Left colon (tissue), 2 donors: ENCODE measurements at places on chromosomes 5 and 9.

DNA sequence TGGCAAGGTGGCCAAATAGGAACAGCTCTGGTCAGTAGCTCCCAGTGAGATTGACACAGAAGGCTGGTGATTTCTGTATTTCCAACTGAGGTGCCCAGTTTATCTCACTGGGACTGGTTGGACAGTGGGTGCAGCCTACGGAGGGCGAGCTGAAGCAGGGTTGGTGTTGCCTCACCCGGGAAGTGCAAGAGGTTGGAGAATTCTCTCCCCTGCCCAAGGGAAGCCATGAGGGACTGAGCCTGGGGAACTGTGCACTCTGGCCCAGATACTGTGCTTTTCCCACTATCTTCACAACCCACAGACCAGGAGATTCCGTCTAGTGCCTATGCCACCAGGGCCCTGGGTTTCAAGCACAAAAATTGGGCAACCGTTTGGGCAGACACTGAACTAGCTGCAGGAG lies 61.0 kb downstream of the TNFSF8 start:
- DNase-seq: no peak

DNA sequence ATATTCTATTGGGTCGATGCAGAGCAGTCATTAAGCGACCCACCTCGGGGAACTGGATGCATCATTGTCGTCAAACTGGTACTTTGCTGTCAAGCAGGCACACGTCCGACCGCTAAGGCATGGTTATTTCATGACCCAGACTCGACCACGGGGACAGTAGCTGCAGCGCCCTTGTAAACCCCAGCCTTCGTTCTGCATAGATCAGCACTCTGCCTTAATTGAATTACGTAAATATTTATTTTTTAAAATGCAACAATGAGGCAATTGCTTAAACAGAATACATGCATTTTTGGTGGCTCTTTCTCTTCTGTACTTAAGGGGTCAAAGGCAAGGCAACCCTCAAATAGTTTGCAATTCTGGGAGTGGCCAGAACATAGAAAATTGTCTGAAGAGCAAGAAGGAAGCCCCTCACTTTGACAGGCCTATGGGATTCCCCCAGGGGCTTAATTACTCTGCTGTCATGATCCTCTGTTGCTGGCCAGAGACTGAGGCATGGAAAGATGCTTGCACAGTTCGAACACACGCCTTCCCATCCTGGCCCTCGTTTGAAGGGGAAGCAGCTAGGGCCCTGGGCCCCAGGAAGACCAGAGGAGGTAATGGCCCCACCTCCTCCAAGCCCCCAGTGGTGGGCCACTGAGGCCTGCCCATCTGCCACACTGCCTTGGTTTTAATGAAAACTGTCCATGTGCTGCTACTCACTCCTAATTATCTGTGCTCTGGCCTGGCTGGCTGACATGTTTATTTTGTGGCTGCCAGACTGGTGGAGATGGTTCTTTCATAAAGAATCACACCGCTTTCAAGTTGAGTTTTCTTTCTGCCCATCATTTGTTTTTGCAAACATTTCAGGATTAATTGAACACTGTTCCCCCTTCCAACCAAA lies 169.7 kb upstream of the MAST4 start:
- no peak for DNase-seq

- DNase-seq: no peak
These were observed 45.0 kb upstream of the CDKN2B start for GRCh38 chr9:22054076-22054475.

DNA sequence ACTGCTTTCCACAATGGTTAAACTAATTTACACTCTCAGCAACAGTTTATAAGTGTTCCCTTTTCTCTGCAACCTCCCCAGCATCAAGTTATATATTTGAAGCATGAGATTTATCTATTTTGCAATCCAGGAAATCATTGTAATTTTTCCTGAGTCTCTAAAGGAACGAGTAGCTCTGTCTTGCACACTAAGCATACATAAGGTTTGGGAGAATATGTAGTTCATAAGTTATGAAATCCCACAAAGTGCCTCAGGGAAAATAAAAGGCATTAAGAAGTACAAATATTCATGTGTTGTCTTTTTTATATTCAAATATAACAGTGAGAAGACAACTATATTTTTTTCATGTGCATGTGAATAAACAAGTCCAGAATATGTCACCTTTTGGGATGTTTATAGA lies 377.1 kb upstream of the RORB start:
- no peak for DNase-seq

DNA sequence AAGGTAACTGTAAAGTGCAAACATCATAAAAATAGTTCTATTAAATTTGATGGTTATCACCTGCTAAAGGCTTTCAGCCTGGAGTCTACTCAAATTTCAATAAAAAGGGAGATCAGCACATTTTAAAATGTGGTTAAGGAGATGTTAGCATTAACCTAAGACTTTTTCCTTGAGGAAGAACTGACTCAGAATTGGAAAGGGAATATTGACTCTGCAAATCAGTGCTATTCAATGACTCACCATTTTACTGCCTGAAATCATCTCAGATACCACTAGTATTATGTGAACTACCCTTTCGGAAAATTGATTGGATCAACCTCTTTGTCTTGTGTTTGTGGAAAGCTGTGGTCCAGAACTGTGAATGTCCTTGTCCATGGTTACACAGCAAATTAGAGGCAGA lies 113.3 kb downstream of the ADRB2 start:
- no peak for DNase-seq

- DNase-seq: no peak
These were observed 105.9 kb upstream of the IER5L start for GRCh38 chr9:129283705-129284606.

DNA sequence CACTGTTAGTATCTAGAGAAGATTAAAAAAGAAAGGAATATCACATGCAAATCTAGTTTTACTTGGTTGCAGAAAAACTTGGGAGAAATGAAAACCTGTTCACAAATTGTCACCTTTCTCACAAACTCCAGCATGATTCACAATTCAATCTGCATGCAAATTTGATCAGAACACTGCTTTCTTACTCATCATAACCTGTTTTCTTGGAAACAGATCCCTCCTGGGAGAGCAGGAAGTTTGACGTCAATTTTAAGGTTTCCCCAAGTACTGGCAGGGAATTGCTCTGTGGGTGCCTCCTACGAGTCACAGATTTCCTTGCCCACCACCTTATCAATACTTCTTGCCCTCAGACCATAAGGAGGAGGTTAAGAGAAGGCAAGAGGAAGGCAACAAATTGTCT lies 30.2 kb upstream of the HTR4 start:
- no peak for DNase-seq

GRCh38 chr5:113100981-113101380 lies 124.4 kb downstream of the DCP2 start:
- no peak for DNase-seq

- DNase-seq: no peak
These were observed 23.0 kb upstream of the CEP72 start for GRCh38 chr5:589173-589572.

DNA sequence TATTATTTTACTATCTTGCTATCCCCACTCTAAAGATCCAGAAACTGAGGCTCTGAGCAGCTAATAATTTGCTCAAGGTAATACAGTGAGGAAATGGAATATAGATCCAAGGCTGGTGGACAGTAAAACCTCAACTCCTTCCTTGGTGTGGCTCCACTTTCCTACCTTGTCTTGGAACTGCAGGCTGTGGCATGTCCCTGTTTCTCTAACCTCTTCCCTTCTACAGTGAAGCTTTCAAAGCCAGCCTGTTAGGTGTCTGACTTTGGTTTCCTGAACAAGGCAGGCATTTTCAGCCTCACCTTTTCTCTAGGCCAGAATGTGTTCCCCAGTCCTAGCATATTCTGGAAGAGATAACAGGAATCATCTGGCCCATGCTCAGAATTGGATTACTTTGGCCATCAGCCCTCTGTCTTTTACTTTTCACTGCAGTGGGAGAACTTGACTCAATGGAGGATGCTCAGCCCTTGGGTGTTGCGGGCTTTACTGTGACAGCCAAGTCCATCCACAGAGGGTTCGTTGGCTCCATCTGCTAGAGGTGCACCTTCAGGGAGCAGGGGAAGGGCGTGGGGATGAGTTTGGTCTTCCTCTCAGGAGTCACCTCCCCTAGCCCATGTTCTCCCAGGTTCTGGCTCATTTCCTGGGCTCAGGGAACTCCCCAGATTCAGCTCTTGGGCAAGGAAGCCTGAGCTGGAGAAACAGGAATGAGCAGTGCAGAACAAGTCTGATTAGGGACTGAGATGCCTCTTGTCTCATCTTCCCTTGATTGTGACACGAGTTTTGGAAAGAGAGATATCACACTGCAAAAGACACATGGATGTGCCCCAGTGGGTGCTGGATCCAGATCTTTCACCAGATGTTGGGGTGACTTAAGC lies 1.1 kb downstream of the NIPAL4 start:
- DNase-seq: no peak

GRCh38 chr5:170361116-170361515 lies 28.1 kb downstream of the KCNMB1 start:
- no peak for DNase-seq

GRCh38 chr9:78575771-78576170 lies 278.8 kb downstream of the PSAT1 start:
- DNase-seq: no peak

- no peak for DNase-seq
These were observed 323.5 kb downstream of the LRRC70 start for GRCh38 chr5:62902126-62902525.

DNA sequence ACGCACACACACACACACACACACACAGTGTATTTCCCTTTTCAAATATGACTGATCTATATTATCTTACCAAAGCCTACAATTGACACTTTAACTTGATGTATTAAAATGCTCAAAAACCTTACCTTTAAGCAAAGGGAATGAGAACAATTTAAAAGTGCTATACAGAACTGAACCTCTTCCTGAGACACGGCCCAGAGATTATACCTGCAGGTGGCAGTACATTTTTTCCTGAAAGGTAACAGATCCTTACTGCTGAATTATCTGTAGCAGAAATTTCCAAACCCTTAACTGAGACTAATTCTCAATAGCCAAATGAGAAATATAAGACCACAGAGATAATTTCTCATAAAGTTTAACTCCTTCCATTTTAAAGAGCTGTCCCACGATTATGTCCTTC lies 91.1 kb downstream of the MYO10 start:
- no peak for DNase-seq

DNA sequence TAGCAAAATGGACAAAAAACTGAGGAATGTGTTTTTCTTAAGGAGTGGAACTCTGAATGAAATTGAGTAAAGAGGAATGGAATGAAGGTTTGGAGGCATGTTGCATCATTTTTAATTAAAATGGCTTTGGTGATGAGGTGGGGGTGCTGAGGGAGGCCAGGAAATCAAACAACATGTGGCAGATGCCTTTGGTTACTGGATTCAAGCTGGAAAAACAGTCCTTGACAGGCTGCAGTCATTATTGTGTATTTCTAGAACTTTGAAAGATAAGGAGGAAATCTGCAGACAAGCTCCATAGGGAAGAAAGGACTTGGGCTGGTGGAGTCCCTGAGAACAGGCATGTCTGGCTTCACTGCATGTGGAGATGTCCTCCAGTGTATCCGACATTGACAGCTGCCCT lies 203.5 kb upstream of the HAPLN1 start:
- DNase-seq: no peak

DNA sequence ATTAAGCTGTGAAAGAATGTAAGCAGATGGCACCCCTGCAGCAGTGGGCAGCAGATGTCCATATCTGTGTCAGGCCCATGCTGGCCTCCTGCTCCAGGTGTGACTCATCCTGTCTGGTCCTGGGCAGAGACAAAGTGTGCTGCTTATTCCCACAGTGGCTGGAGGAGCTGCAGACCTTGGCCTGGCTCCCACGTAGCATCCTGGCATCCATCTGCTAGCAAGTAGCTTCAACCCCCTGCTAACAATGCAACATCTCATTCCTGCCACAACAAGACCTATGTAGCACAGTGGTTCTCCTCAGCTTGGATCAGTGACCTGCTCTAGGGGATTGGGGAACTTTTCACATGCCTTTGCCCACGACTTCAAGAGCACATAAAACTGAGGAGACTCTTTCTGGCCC lies 126.4 kb upstream of the SLC12A2 start:
- peak; percentile 78 for DNase-seq

- peak; percentile 36 for DNase-seq
These were observed 518 bp downstream of the ZDHHC12 start for GRCh38 chr9:128723352-128723865.

- DNase-seq: peak; percentile 16
These were observed 55.3 kb downstream of the ZNF622 start for GRCh38 chr5:16410338-16410737.

- peak; percentile 73 for DNase-seq
These were observed 10.3 kb upstream of the GLE1 start for GRCh38 chr9:128494108-128494745.

DNA sequence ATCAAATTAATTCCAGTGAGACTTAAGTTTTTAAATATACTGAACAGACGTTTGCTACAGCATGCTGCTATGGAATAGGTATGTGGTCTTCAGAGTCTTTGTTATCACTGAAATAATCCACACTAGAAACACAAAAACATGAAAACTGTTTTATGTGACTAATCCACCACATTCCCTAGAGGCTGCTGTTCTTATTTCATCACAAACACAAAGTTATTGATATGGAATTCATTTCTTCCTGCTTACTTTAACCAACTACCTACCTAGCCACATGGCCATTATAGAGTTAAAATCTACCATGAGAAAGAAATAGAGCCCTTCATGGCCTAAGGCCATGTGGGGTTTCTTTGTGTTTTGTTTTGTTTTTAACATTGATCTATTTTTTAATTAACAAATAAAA lies 232.3 kb upstream of the PTGER4 start:
- DNase-seq: no peak

DNA sequence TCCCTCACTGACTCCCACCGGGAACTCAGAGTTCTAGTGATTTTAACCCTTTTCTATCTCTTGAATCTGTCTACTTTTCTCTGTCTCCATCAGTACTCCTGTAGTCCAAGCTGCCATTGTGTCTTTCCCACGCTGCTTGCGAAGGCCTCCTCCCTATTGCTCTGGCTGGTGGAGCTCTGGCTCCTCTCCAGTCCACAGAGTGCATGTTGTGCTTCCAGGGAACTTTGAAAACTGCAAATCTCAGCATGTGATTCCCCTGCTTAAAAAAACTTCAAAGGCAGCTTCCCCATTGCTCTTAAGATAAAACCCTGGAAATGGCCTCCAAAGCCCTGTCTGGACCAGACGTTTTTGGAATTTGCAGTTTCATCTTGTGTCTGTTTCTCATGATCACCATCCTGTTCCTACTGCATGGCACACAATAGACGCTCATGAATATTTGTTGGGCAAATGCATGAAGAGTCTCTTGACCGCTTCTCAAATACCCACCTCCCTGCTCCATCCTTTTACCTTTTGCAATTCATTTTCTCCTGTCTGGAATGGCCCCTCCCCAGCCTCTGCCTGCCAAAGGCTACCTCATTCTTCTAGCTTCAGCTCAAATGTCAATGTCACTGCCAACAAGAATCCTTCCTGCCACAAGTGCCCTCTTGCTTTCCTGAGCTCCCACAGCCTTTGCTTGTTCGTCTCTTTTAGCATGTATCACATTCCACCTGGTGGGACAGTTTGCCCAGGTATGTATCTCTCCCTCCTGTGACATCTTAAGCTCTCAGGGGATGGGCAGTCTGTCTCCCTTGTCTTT lies 293.2 kb downstream of the ARHGAP26 start:
- peak; percentile 19 for DNase-seq

GRCh38 chr5:140010798-140011197 lies 32.3 kb downstream of the NRG2 start:
- no peak for DNase-seq

GRCh38 chr5:68074633-68075032 lies 140.9 kb upstream of the PIK3R1 start:
- DNase-seq: no peak

GRCh38 chr5:83370957-83371356 lies 100.6 kb upstream of the VCAN start:
- no peak for DNase-seq

- DNase-seq: no peak
These were observed 2215.5 kb downstream of the MAT2B start for GRCh38 chr5:165720901-165721300.

- DNase-seq: no peak
These were observed 533.4 kb downstream of the PTPRD start for GRCh38 chr9:10079284-10079964.
